Stimulated activated CD4-positive, alpha-beta T cell treated with anti-CD3 and anti-CD28 coated beads, TNF-alpha, amount 100 ng/mL, for 1 hour (primary cell): ENCODE measurements at places on chromosomes 4 and X.

GRCh38 chr4:142377342-142378091 lies 468.6 kb downstream of the INPP4B start:
- no peak for DNase-seq

DNA sequence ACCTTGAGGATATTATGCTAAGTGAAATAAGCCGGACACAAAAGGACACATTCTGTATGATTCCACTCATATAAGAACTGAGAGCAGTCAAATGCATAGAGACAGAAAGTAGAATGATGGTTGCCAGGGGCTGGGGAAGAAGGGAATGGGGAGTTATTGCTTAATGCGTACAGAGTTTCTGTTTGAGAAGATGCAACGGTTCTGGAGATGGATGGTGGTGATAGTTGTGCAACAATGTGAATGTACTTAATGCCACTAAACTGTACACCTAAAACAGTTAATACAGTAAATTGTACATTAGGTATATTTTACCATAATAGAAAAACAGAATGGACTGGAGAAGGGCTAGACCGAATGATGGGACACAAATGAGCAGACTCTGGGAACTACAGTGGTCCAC lies 15.8 kb downstream of the MAOB start:
- no peak for DNase-seq

GRCh38 chr4:145452447-145453162 lies 29.0 kb upstream of the SMAD1 start:
- DNase-seq = no peak

DNA sequence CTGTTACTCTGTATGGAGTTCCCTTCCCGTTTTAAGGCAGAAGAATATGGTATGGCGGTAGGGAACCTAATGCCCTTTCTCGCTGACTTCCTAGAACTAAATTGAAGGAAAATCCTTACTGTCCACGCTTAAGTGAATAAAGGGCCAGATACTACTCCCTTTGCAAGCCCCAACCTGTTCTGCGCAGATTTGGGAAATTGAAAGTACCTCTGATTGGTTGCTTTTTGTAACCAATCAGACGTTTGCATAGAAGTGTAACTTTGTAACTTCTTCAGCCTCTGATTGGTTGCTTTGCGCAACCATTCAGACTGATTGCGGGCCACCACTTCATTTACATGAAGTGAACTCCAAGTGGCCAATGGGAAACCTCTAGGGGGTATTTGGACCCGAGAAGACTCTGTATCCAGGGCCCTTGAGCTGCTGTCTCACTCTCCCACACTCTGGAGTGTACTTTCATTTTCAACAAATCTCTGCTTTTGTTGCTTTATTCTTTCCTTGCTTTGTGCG lies 1.2 kb upstream of the TMEM33 start:
- DNase-seq = no peak

DNA sequence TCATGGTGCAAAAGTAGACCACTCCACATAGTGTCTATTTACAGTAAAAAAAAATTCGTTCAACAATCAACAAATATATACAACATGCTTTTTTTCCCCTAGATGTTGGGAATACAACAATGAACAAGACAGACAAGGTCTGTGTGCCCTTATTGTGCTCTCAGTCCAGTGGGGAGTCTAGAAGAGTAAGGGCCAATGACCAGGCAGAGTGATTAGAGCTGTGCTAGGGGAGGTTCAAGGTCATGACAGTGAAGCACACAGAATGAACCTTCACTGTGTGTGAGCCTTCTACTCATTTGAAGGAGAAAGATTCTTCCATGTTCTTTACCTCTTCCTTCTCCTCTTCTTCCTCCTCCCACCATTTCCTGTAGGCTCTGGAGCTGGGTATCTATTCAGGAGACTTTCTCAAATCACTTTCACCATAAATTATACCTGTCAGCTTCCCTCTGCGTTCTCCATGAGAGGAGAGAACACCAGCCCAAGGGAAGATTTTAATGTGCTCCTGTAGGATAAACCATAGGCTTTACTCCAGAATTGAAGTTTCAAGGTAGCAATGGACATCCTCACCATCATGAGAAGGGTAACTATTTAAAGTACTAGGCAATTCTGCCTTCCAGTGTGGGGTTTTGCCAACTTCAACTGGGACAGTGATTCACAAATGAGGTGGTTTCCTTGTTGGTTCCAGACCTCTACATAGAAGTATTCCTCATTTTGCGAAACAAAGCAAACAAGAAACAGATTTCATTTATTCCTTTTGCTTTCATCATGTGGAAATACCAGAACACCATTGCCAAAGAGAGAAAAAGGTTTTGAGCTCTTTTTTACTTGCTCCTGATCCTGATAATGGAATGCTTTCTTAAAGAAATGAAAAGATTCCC lies 246.9 kb upstream of the GPC4 start:
- no peak for DNase-seq

- DNase-seq = no peak
These were observed 225.5 kb upstream of the ANKRD50 start for GRCh38 chr4:124937993-124938392.

DNA sequence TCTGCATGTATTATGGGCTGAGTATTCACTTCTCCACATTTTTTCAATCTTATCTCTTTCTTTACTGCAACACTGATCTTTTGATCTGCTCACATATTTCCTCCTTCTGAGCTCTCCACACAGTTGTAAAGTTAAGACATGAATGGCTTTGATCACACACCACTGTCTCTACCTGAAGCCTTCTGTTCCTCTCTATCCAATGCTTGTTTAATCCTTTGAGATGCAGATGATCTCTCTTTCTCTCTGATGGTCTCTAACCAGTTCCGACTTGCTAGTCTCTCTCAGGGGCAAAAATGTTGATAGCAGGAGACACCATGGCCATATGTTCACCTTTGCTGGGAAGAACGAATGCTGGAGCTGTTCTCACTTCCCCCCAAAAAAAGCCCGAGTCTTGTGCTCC lies 162.4 kb downstream of the UNC5C start:
- no peak for DNase-seq

GRCh38 chr4:136241221-136241986 lies 1290.9 kb downstream of the PCDH18 start:
- DNase-seq = no peak

DNA sequence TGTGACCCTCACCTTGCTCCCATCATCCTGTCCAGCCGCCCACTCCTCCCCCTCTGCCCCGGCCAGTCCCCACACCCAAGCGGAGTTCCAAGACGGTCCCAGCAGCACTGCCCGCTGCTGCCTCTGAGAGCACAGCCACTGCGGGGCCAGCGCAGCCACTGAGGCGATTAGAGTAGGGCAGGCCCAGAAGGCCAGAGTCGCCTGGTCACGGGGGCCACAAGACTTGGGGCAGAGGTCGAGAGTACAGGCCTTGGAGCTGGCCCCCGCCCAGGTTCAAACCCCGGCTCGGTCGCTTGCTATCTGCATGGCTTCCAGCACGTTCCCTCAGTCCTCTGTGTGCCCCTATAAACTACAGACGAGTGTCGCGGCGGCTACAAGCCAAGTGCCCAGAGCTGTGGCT lies 53.2 kb upstream of the ADRA2C start:
- DNase-seq = no peak

- DNase-seq = no peak
These were observed 14.6 kb downstream of the FTHL17 start for GRCh38 chrX:31057291-31057690.

- no peak for DNase-seq
These were observed 67.3 kb upstream of the HHIP start for GRCh38 chr4:144578681-144579080.

- no peak for DNase-seq
These were observed 88.4 kb upstream of the TET2 start for GRCh38 chr4:105058177-105058812.

GRCh38 chr4:88791274-88791673 lies 93.6 kb upstream of the NAP1L5 start:
- no peak for DNase-seq

- no peak for DNase-seq
These were observed 124.2 kb upstream of the EOLA2 start for GRCh38 chrX:150062292-150063137.

GRCh38 chrX:27815209-27815608 lies 7.4 kb downstream of the MAGEB10 start:
- no peak for DNase-seq

DNA sequence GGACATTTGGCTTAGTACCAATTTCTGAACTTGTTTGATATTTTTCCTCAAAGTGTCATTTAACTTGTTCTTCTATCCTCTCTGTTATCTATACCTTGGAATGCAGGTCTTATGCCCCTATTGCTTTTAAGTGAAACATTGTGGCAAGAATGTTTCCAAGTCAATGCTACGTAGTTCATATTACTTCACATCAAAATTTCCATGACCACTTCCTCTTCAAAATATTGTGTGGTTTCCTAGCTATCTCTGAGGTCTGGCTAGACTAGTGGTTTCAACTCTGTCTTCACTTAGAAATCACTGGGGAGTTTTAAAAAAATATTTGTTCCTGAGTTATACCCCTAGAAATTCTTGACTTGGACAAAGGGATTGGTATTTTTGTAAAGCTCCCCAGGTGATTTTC lies 20.2 kb upstream of the RASGEF1B start:
- DNase-seq = no peak

GRCh38 chrX:68232206-68232605 lies 201.1 kb downstream of the OPHN1 start:
- DNase-seq = no peak

DNA sequence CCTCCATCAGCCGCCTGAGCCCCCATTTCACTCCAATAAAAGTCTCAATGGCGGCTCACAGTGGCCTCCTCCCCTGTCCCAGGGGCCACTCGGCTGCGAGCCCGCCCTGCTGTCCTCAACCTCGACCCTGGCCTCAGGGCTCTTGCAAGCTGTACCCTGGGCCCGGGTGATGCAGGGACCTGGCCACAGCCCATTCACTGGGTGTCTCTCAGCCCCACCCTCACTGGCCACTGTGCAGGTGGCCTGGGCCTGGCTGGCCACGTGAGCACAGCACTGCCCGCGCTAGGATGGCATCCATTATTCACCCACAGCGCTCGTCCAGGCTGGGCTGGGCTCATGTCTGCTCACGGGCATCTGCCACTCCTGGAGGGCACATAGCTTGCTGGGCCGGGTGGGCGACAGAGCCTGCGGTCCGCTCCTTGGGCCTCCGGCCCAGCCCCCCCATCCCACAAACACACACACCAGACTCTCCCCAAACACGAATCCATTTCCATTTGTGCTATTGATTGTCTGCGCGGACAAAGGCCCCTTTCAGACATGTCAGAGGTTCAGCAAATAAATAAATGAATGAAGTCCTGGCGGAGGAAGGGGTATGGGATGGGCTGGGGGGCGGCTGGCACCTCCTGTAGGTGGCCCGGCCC lies 16.5 kb upstream of the FGFR3 start:
- DNase-seq = no peak

DNA sequence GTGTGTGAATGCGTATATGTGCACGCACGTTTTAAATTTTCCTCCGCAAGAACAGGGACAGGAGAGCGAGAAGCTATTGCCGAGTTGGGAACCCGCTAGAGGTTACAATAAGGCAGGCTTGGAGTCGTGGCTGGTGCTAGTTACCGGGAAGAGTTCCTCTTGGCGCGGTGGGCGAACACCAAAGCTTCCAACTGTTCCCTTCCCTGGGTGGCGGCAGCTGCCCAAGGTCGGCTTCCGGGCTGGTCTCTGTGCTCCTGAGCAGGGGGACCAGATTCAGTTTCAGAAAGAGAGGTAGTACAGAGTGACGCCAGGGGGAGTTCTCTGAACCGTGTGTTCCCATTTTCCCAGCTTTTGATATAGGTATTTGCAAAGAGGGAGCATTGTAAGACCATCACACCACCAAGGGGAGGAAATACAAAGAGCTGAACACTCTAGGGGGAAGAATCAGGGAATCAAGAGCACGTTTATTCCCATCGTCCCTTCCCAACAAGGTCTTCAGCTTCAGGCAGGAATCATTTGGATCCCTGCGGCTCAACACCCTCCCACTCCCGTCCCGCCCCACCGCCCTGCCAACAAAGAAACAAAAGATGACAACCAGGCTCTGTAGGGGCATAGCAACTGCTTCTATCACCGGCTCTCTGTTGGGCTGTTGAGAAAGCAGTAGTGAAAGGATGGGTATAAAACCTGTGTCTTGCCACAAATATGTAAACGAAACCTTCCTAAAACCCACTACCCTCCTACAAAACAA lies 113.6 kb upstream of the TEX13C start:
- DNase-seq = no peak

- no peak for DNase-seq
These were observed 22.8 kb downstream of the NELFA start for GRCh38 chr4:1985780-1986577.

DNA sequence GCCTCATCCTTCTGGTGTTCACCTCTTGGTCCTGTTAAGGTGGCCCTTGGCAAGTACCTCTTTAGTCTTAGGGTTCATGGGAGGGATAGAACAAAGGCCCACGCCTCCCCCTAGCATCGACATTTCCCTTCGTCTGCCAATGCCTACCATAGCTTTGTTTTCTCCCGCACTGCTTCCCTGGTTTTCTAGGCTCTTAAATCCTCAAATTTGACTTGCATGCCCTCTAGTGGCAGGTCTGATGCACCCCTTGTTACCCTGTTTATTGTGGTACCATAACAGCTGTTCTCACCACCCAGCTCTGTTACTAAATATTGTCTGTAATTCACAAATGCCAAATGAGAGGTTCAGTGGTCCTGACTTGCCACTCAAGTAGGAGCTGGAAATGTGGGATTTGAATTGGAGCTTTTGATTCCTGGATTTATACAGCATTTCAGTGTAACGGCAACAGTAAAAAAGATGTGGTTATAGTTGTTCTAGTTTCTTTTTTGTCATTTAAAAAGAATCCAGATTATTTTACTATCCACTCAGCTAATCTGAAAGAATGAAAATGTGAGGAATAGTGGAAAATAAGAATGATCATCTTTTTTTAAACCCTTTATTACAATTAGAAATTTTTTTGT lies 100.1 kb downstream of the REPS2 start:
- peak; percentile 3 for DNase-seq

DNA sequence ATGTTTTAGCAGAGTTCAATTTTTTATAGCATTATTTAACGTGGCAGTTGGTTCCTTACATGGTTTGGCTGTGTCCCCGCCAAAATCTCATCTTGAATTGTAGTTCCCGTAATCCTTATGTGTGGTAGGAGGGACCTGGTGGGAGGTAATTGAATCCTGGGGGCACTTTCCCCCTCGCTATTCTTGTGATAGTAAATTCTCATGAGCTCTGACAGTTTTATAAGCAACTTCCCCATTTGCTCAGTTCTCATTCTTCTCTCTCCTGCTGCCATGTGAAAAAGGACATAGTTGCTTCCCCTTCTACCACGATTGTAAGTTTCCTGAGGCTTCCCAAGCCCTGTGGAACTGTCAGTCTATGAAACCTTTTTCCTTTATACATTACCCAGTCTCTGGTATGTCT lies 329.5 kb downstream of the GRIA2 start:
- no peak for DNase-seq

- DNase-seq = no peak
These were observed 184.7 kb upstream of the S100G start for GRCh38 chrX:16465081-16465876.

GRCh38 chrX:138648568-138648967 lies 62.9 kb downstream of the FGF13 start:
- no peak for DNase-seq
